ENCODE measurements at places on chromosomes 5 and 9.

DNA sequence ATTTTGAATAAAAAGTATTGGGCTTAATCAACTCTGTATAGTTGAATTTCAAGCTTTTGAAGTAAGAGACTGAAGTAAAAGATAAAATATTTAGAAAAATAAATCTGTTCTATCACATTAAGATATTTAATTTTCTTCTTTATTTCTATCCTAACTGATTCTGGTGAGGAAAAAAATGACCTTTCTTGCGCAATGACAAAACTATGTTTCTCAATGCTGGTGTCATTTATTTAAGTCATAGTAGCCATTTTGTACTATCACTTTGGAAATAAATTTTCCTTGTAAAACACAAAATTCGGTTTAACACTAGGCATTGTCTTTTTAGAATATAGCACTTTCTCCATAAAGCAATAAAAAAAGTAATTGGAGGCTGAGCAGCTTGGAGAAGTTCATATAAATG is 728.0 kb downstream of the CDH9 start:
- no peak for DNase-seq

- no peak for DNase-seq
These were observed 3.2 kb downstream of the ROR2 start for GRCh38 chr9:91946653-91947488.

- DNase-seq, result no peak
These were observed 61.0 kb upstream of the PCA3 start for GRCh38 chr9:76703270-76703669.

GRCh38 chr5:109003928-109004327 is 256.2 kb downstream of the FER start:
- DNase-seq, result no peak

- no peak for DNase-seq
These were observed 316.1 kb downstream of the CDK5RAP2 start for GRCh38 chr9:120263836-120264235.

Data from NCI-H1105 treated with DMSO at 0.1 percent for 48 hours (cell line).